B cell (primary cell): ENCODE measurements at places on chromosomes 7 and 10.

DNA sequence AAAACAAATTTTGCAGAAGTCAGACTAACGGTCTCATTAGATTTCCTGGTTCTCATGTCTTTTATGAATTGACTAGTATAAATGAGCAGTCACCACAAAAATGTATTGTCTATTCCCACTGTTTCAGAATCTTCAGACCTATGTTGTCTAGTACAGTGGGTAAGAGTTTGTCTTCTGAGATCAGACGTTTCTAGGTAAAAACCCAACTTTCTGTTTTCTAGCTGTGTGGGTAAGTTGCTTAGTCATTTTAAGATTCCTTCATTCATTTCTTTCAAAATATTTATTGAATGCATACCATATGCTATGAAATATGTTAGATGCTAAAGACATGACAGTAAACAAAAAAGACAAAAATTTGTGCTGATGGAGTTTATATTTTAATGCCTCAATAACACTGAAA is 156.3 kb downstream of the POLR1F start:
- DNase-seq, result no peak

DNA sequence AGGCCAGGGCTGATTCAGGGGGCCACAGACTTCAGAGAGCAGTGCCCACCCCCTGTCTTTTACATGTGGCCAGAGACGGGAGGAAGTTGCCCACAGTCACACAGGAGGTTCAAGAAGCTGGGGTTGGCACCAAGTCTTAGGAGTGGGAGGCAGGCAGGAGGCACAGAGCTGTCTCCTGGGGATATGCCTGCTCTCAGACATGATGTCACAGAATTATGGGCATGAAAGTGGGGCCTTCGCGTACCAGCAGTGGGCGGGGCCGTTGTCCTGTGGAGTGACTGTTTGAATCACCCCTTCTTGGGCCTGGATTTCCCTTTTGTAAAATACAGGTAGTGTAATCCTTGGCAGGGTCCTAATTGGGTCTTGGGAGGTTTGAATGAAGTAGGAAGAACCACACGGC is 81.2 kb upstream of the PPIF start:
- DNase-seq, result peak; percentile 71

DNA sequence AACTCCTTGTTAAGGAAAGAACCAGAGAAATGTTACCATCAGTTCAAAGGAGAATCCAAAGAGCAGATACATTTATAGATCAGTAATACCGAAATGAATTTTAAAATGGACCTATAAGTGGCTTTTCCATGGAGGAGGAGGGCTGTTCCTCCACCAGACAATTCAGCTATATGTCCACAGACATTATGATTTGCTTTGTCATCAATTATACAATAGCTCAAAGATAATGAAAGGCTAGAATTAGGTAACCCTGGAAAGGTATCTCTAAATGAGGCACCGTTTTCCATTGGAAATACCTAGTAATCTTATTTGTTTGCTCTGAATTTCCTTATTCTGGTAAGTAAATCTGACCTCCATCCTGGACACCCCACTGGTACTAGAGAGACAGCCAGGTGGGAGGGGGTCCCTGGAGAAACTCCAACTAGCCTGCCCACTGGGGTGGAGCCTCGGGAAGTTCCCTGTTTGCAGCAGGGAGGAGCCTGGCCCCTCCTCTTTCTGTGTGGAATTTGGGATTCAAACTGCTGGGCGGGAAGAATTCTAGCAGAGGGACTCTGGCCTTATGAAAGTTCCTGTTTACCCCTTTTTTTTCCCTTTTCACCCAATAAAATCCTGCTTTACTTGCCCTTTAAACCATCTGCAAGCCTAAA is 218.0 kb downstream of the PHF14 start:
- no peak for DNase-seq

DNA sequence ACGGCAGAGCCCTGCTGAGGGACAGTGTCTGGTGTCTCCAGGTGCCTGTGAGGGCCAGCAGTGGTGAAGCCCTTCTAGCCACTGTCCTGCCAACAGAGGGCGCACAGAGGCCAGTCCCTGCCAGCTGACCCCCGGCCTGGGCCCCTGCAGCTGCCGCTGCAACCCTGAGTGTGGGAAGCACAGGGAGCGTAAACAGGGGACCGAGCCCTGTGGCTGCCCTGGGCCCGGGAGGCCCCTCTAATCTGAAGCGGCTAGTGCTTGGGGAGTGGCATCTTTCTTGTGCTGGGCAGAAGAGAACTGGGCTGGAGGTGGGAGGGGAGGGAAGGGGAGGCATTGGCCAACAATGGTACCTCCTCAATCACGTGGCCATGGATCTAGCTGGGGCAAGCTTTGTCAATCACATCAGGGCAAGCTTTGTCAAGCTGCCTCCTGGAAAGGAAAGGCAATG is 34.6 kb downstream of the TRIM8 start:
- DNase-seq, result peak; percentile 33

- DNase-seq, result no peak
Measured at GRCh38 chr10:113041324-113041723, 91.3 kb downstream of the TCF7L2 start.

GRCh38 chr10:119189811-119190282 is 11.2 kb upstream of the PRDX3 start:
- DNase-seq, result peak; percentile 47

- DNase-seq, result no peak
Measured at GRCh38 chr10:82814635-82815034, 939.6 kb downstream of the NRG3 start.

GRCh38 chr7:14995774-14996173 is 93.2 kb upstream of the DGKB start:
- DNase-seq, result no peak

- DNase-seq, result no peak
Measured at GRCh38 chr10:1462994-1463633, 274.2 kb downstream of the ADARB2 start.

DNA sequence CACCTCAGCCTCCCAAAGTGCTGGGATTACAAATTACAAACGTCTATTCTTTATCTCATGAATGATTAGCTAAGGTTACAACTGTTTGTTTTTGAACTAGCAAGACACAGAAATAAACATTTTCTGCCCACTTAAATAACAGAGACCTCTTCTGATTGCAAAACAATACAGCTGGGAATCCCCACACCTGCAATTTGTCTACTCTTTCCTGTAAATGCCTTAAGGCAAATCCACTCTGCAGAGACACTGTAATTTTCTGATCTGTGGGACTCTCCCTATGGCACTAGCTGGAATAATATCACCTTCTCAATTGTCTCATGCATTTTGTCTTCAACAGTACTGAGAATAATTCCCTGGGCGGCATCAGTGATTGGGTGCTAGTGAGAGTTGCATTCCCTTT is 149.3 kb upstream of the FAM3C start:
- DNase-seq, result no peak

- no peak for DNase-seq
Measured at GRCh38 chr7:117021986-117022385, 68.7 kb downstream of the ST7 start.

- DNase-seq, result no peak
Measured at GRCh38 chr10:77635402-77636227, 2.0 kb downstream of the KCNMA1 start.

GRCh38 chr10:93063977-93064660 is 3.5 kb downstream of the CYP26C1 start:
- no peak for DNase-seq

DNA sequence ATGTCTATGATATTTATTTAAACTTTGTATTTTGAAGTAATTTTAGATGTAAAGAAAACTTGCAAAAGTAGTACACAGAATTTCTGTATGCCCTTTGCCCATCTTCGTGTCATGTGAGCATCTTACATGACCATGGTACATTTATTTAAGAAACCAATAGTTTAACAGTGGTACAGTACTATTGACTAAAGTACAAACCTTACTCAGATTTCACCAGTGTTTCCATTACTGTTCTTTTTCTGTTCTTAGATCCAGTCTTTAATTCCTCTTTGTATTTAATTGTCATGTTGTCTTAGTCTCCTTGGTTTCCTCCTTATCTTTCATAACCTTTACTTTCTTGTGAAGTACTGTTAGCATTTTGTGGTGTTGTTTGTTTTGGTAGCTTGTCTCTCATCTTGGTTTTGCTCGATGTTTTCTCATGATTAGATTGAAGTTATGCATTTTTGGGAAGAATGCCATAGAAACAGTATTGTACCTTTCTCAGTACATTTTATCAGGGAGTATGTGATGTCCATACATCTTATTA is 24.1 kb downstream of the TAX1BP1 start:
- DNase-seq, result no peak

GRCh38 chr10:132704008-132704814 is 81.7 kb downstream of the NKX6-2 start:
- DNase-seq, result no peak

DNA sequence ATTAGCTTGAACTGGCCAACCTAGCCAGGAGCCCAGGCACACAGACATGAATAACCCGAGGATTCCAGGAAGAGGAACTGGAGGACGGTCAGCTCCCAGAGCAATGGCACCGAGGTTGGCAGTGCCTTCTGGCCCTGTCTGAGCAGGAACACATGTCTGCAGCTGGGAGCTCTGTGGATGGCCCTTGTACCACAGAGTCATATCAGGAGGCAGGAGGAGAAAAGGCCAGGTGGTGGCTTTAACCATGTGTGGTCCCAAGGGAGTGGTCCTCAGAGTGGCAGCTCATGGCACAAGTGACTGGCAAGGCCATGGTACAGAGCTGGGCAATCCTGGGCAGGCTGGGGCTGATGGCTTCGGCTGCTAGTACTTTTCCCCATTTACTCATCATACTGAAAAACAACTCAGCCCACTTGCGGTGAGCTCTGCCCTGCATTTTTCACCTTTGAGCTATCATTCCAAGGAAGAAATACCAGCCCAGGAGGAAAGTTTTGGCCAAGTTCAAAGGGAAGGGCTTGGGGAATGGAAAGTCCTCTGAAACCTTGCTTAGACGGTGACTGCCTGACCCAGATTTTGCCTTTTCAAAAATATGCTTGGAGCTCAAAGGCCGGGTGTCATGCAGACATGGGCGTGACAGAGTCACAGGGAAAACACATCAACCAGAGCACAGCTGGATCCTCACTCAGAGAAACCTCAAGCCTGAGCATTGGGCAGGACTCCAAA is 25.7 kb upstream of the LOXL4 start:
- no peak for DNase-seq

GRCh38 chr7:102047-102711 is 90.2 kb upstream of the FAM20C start:
- no peak for DNase-seq

- no peak for DNase-seq
Measured at GRCh38 chr7:151665368-151665767, 145.7 kb upstream of the RHEB start.

GRCh38 chr10:113661332-113661731 is 2.5 kb downstream of the NRAP start:
- no peak for DNase-seq

- DNase-seq, result no peak
Measured at GRCh38 chr10:25483999-25484398, 309.2 kb downstream of the GPR158 start.

- no peak for DNase-seq
Measured at GRCh38 chr10:80464557-80465450, 10.7 kb downstream of the TSPAN14 start.

DNA sequence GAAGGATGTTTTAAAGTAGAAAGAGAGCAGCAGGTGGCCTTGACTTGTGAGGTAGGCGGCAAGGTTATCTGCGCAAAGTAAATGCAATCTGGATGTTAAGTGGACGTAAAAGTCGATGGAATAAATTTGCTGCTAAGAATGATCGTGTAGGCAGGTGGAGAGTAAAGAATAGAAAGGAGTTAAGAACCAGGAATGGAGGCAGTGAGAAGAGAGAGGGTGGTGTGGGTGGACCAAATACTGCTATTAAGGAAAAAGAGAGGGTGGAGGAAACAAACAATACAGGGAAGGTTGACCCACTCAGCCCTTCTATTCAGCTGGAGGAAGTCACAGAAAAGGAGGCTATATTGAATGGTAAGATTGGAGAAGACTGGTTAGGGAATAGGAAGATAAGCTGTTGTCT is 1.9 kb upstream of the CUL1 start:
- no peak for DNase-seq

DNA sequence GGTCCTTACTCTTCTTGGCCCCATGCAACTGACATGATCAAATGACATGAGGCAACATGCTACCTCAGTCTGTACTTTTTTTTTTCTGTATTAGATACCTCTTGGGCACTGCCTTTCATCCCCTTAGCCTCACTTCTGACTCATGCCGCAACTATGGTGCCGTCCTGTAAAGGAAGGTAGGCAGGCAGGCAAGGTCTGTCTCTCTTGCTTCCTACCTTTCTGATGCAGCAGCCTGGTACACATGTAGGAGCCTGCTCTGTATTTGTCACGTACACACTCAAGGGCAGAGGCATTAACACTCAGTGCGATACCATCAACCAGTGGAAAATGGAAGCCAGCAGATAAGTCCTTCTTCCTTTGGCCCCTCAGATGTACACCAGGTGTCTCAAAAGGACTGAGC is 146.7 kb downstream of the ATE1 start:
- no peak for DNase-seq

DNA sequence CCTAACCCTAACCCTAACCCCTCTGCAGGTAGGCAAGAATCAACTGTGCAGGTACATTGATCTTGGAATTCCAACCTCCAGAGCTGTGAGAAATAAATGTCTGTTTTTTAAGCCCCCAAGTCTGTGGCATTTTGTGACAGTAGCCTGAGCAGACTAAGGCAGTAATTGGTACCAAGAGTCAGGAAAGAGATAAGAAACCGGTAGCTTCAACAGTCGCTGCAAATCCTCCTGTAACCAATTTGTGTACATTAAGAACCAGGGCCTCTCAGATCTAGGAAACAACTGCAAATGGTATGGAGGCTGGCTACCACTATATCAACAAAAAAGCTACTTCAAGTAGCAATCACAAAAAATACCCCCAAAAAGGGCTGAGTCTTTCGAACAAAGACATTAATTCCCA is 67.3 kb downstream of the DOCK4 start:
- no peak for DNase-seq

DNA sequence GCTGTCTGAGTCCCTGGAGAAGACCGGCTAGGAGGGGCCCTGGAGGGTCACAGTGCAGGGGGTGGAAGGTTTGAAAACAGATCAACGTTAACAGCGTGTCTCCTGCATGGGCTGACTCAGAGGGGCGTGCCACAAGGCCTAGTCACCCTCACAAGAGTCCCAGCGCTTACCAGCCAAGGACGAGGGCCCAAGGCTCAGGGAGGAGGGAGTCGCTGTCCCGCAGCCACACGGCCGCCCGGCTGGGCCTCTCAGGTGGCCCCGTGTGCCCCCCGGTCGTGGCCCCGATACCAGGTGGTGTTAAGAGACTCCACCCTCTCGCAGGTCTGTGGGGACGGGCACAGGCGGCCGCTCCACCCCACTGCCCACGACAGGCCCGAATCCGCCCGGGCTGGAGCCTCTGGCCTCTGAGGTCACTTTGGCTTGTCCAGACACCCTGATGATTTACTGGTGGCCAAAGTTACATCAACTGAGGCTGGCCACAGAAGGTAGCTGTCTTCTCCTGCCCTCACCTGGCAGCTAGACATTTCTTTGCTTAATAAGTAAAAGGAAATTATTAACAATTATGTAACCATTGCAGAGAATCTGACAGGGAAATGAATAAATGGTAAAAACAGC is 34.0 kb downstream of the FAM20C start:
- no peak for DNase-seq
